ENCODE measurements at places on chromosomes 11 and 22. TPM values are rescaled to one million over a fixed set of nuclear protein-coding genes. Genes with fewer than 3 reads are reported as not detected.

GRCh38 chr11:19660076-19660475 is 52.6 kb upstream of the NAV2 start:
- no peak for DNase-seq

- no peak for DNase-seq
Measured at GRCh38 chr11:15286465-15286864, 171.7 kb downstream of the INSC start.

DNA sequence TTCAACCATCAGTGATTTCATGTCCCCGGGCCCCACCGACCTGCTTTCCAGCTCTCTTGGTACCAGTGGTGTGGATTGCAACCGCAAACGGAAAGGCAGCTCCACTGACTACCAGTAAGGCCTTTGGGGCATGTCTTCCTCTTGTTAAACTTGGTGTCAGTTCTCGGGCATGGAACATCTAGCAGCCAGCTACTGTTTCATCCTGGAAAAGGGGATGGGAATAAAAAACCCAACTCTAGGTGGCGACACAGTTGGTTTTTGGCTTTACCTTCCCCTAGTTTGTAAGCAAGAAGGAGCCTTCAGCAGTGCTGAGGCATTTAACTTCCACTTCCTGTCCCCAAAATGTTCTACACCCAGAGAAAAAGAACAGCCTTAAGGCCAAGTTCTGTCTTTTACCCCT is 76.7 kb downstream of the BMAL1 start:
- no peak for DNase-seq

- DNase-seq = no peak
Measured at GRCh38 chr11:8017894-8018483, 30.9 kb downstream of the EIF3F start.

DNA sequence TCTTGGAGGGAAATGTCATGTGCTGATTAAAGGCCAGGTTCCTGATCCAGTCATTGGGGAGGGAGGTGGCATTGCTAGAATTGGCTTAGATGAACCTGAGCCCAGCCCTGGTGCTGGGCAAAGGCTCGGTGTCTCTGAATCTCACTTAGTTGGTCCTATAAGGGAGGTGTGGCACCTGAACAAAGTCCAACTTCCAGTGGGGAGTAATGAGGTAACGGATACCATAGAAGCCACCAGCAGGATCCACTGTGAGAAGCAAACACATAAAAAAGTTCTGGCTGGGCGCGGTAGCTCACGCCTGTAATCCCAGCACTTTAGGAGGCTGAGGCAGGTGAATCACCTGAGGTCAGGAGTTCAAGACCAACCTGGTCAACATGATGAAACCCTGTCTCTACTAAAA is 26.6 kb downstream of the PRDM11 start:
- no peak for DNase-seq

GRCh38 chr11:118005224-118006152 is 19.3 kb downstream of the IL10RA start:
- DNase-seq = no peak

DNA sequence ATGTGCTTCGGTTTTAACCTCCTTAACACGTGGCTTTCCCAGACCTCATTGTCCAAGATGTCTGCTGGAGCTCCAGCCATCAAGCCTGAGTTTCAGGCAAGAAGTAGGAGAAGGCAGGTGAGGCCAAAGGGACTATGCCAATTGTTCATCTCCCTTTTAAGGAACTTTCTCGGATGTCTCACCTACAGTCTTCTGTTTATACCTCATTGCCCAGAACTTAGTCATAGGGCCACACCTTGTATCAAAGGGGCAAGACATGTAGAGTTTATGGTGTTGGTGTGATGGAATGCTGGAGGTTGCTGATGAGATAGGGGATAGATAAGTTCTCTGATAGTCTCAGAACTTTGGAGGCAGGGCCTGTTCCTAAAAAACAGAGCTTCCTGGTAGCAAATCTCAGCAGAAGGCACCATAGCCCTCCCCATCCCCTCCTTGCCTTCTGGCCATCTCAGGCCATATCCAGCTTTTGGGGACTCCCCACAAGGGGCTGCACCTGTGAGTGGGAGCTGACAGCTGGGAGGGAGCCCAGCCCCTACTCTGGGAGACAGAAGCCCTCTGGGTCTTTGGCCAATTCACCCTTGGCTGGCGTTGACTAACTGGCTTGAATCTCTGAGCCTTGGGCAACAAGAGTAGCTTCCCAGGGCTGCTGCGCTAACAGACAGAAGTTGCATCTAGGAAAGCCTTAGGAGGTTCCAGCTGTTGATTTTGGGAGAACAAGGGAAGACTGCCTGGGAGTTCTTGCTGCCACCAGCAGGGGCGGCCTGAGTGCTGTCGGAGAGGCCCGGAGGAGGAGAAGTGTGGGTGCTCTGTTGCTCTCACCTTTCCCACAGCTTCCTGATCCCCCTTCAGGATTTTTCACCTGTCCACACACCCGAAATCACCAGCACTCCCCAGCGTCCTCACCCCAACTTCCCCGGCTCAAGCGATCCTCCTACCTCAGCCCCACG is 149.8 kb upstream of the THY1 start:
- no peak for DNase-seq

DNA sequence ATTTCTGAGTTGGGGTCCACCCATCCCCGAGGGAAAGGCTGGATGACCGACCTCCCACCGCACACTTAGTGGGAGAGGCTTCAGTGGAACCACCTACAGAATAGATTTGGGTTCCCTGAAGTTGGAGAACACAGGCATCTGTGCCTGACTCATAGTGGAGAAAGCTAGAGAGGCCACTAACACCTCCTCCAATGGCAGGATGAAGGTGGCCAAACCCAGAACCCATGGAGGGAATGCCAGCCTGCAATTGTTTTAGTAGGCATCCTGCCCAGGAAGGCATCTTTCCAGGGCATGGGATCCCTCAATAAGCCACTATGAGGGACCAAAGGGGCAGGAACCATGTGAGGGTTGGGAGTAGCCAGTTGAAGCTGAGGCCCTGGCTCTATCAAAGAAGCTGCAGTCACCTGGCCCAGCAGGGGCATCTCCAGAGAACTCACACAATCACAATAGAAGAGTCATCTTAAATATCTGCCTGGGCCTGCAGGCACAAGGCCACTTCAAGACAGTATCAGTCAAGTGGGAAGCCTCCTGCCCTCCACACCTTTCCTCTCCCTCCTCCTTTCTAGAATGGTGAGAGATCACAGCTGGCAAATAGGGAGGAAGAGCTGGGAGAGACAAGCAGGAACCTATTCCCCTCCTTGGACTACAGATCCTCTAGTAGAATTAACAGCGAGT is 124.1 kb upstream of the CSNK2A3 start:
- no peak for DNase-seq

DNA sequence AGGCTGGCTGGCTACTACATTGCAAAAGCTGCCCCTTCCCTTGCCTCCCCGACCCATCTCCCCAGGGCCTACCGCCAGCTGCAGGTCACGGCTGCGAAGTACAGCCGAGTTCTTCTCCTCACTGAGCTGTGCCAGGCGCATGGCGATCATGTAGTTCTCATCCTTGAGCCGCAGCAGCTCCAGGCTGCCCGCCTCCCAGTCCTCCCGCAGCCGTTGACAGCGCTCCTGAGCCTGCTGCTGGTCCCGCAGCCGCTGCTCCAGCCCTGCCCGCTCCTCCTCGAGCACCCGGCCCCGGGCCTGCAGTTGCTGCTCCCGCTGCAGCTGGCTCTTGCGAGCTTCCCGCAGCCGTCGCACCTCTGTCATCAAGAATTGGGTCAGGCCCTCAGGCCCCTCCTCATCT is 3.3 kb downstream of the CARD10 start:
- DNase-seq = no peak

DNA sequence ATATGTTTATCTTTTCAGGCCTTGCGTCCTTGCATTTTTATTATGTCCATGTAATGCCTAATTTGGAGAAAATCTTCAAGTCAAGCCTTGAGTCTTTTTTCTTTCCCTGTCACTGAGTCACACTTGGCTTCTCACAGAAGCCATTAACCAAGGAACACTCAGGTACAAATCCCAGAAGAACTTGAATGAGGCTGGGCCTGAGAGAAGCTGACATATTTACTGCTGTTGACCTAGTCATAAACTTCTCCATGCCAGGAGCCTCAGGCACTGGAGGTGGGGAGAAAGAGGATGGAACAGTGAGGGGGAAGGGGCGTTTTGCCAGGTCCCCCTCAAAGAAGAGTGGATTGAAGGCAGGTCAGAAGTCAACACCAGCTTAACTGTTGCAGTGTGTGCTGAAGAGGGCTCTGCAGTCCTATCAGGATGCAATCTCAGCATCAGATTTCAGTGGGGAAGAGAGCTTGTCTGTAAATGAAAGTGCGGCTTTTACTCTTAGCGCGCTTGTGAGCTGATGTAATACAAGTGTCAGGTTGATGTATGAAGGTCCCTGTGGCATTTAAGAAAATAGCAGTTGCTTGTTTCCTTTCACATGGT is 526.0 kb downstream of the ETS1 start:
- DNase-seq = no peak

DNA sequence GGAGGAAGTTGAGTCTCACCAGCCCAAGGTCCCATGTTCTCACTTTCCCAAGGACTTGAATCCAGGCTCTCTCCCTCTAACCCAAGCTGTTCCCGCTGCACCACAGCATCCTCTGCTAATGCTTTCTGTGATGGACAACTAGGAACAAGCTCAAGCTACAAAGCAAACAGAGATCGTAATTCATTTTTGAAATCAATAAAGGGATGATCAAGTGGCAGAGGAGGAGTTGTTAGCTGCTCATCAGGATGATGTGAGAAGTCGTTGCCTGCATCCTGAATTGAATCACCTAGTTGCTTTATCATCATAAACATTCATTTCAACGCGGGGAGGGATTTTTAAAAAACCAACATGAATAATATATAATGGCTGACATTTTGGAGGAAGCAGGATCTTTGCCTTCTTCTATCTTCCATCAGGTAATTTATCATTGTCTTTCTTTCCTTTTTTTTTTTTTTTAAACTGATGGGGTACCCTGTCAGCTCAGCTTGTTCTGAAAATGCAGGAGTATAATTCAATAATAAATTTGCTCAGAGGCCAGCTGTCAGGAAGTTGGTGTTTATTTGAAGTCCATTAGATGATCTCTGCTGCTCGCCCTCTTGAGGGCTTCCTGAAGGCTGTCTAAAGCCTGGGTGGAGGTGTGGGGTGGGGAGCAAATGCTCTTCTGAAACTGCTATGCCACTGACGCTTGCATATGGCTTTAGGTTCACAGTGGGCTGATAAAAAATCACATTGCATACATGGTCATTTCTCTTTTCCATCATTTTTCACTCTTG is 174.4 kb upstream of the NARS2 start:
- DNase-seq = no peak

GRCh38 chr22:39938509-39939111 is 21.6 kb upstream of the TMA7B start:
- DNase-seq = no peak

GRCh38 chr22:22087854-22088657 is 105.5 kb upstream of the TOP3B start:
- no peak for DNase-seq

- no peak for DNase-seq
Measured at GRCh38 chr22:45631140-45631840, 40.3 kb upstream of the ATXN10 start.

- no peak for DNase-seq
Measured at GRCh38 chr11:11288972-11289616, 64.0 kb downstream of the CSNK2A3 start.

Gene C11orf16
- not detected for total RNA-seq

Gene DBX1
- not detected for total RNA-seq

Gene MRPL16
- 25.1 TPM for total RNA-seq

Gene PGR
- not detected for total RNA-seq

Gene GDPD4
- not detected for total RNA-seq

Gene PNPLA5
- not detected for total RNA-seq

Gene PRG3
- total RNA-seq = not detected

Gene MIAT
- total RNA-seq = 35.8 TPM

Gene RFPL1
- not detected for total RNA-seq

Gene SLC16A8
- not detected for total RNA-seq

Gene OR8D4
- total RNA-seq = not detected
